ENCODE measurements at places on chromosomes 6 and 20. TPM values are rescaled to one million over a fixed set of nuclear protein-coding genes. Genes with fewer than 3 reads are reported as not detected.

C6orf52 gene
- total RNA-seq: 2.1 TPM

TBX18 gene
- total RNA-seq: 1.3 TPM

GGTLC1 gene
- not detected for total RNA-seq

EBF4 gene
- 0.64 TPM for total RNA-seq

- DNase-seq: peak; percentile 60
Observed at GRCh38 chr6:44172731-44173500, 14.3 kb downstream of the CAPN11 start.

GRCh38 chr6:126020305-126021050 lies 34.1 kb downstream of the TRMT11 start:
- no peak for DNase-seq

DNA sequence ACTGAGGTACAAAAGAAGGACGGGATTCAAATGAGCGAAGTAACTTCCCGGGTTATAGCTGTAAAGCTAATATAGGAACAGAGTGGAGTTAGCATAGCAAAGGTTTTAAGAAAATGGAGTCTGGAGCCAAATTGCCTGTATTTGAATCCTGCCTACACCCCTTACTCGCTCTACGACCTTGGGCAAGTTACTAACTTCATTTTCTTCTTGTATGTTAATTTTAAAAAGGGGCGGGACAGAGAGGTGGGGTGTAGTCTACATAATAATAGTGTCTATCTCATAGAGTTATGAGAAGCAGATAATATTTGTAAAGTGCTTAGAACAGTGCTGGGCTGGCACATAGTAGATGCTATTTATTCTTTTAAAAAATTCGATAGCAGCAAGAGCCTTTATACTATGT lies 705 bp downstream of the ZSCAN23 start:
- no peak for DNase-seq

DNA sequence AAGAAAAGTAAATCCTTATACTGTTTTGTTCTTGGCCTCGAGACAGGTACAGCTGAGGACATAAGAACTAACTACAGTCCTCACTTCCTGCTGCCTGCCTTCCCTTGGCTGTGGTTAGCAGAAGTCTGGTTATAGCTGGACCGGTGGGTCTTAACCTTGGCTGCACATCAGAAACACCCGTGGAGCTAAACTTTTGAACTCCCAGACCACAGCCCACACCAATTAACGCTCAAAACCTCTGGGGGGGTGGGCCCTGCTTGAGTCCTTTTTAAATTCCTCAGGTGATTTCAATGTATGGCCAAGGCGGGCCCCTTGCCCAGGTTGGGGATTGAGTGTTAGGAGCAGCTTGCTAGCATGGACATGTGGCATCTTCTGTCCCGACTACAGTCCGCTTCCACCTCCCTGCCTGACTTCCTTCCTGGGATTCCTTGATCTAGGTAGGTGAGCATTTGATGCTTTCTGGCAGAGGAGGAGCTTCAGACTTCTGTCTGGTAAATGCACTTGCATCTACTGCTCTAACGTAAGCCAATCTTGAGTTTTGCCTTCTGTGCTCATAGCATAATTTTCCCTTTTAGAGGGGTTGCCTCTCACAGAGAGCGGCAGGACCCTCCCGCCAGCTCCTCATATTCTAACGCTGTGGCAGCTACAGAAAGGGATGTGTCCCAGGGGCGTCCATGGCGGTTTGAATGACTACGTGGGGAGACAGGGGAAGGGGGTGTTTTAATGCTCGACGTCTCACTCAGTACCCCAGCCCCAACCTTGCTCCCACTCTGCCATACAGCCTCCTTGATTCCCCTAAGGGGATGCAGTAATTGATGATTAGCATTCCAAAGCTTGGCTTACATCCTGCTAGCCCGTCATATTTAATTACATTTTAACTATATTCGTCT lies 390.1 kb downstream of the ZFAND3 start:
- no peak for DNase-seq

GRCh38 chr20:38134427-38135270 lies 30.4 kb downstream of the TGM2 start:
- DNase-seq: no peak

DNA sequence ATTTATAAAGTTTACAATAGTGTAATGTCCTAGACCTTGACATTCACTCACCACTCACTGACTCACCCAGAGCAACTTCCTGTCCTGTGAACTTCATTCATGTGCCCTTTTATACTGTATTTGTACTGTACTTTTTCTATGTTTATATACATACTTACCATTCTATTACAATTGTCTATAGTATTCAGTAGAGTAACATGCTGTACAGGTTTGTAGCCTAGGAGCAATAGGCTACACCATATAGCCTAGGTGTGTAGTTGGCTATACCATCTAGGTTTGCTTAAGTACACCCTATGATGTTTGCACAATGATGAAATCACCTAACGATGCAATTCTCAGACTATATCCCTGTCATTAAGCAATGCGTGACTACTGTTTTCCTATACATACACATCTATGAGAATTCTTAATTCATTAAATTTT lies 17.5 kb downstream of the EDEM2 start:
- peak; percentile 94 for DNase-seq

DNA sequence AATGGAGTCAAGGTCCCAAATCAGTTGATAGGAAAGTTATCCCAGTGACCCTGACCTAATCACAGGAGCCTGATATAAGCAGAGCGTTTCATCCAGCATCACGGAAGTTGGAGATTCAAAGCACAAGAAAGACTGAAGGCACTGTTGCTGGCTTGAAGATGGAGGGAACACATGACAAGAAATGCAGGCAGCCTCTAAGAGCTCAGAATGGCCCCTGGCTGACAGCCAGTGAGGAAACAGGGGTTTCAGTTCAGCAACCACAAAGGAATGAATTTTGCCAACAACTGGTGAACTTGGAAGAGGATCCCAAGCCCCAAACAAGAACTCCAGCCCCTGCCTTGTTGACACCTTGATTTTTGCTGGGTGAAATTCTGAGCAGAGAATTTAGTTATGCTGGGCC lies 778.5 kb downstream of the MAFB start:
- no peak for DNase-seq

DNA sequence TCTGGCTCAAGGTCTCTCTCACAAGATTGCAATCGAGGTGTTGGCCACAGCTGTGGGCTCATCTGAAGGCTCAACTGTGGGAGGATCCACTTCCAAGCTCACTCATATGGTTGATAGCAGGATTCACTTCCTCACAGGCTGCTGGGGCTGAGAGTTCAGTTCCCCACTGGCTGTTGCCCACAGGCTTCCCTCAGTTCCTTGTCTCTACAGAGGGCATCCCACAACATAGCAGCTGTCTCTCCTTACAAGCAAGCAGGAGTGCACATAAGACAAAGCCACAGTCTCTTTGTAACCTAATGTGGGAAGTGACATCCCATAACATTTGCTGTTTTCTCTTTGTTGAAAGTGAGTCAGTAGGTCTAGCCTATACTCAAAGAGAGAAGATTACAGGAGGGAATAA lies 14.0 kb downstream of the SPATS1 start:
- DNase-seq: no peak

DNA sequence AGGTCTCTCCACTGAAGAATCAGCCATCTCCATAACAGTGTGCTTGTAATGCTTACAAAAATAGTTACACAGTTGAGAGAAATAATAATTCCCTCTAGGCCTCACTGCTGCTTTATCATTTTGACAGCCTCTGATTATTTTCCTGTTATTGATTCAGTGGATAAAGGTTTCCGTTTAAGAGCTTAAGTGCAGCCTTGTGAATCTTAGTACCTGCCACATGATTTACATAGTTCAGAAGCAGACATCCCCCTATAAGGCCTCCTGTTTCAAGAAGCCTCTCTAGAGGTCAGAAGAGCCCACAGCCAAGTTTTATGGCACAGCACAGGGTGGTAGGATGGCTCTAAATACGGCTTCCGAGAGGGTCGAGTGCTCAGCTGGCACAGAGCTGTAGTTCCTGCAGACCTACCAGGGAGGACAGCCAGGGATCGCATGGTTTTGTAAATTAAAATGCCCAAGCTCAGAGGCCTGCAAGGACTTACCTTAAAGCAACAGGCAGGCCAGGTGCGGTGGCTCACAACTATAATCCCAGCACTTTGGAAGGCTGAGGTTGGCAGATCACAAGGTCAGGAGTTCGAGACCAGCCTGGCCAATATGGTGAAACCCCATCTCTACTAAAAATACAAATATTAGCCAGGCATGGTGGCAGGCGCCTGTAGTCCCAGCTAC lies 17.6 kb upstream of the PYGB start:
- no peak for DNase-seq

DNA sequence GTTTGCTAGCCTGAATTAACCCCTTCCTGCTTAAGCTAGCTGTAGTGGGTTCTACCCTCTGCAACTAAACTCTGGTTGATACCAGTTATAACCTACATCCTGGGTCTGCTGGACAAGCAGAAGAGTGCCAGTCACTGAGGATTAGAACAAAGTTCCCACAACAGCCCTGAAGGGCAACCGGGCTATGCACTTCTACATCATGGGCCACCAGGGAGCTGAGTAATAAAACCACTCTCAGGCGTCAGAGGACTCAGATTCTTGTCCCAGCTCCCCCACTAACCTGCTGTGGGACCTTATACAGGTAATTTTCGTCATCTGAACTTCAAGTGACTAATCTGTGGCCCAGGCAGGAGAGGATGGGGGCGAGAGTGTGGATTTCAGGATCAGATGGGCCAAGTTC lies 56.8 kb downstream of the EYA2 start:
- DNase-seq: peak; percentile 74

DNA sequence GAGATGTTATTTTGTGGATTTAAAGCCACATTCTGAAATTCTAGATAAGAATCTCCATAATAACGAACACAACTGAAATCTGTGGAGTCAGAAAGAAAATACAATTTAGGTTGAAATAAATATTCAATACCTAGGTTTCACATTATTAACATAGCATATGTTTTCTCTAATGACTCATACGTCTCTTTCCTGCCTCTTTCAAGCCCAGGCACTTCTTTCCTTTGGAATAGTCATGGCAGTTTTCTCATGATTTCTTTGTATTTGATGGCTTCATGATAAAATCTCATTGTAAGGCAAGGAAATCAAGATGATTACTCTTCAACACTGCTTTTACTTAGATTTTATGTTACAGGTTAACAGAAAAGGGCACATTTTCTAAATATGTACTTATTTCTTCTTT lies 803.7 kb downstream of the PHF3 start:
- peak; percentile 69 for DNase-seq

- DNase-seq: no peak
Observed at GRCh38 chr20:49938173-49939163, 2.3 kb downstream of the RNF114 start.

- no peak for DNase-seq
Observed at GRCh38 chr20:63317601-63318291, 24.8 kb downstream of the COL20A1 start.

GRCh38 chr20:57664924-57665588 lies 44.8 kb downstream of the PMEPA1 start:
- DNase-seq: no peak

GRCh38 chr20:39762716-39763115 lies 800.6 kb downstream of the DHX35 start:
- no peak for DNase-seq

All from bronchial epithelial cell (primary cell).